ENCODE measurements at places on chromosomes 11 and 22.

GRCh38 chr11:8063324-8063723, 17.7 kb upstream of the TUB start:
- DNase-seq = no peak

- DNase-seq = no peak
Observed at GRCh38 chr11:133845413-133845812, at the start of gene SPATA19. Gene SPATA19, minus strand, starts transcription at chr11:133845513. Its CDS starts 67 bp downstream, at chr11:133845446.

- no peak for DNase-seq
Observed at GRCh38 chr11:83537131-83537610, 251.0 kb upstream of the CCDC90B start.

DNA sequence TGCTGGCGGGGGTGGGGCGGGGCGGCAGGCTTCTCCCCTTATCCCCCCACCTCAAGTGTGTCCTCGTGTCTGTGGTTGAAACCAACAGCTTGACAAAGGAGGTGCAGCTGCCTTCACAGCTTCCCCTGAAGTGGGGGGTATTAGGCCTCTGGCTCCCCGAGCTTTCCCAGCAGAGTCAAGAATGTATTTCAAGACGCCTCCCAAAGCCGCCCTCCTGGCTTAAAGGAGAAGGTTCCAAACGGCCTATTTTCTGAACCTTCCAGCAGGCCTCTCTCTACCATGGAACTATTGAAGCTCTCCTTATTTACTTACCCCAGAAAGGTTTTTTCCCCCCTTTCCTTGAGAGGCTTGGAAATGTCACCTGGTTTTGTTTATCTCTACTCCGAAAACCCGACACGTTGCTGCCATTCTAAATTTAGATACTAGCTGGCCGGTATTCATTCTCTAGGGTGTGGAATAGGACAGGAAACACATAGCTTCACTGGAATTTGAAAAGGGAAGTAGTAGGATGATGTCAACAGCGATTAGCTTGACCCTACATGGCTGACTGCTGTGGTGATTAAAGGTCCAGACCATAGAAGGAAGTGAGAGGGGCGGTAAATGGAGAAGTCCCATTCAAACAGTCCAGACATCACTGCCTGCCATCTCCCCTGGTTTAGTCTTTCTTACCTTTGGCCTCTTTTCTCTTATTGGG, 671 bp upstream of the PICALM start:
- DNase-seq = no peak

GRCh38 chr22:47990481-47990880, 1228.0 kb downstream of the TBC1D22A start:
- DNase-seq = no peak

DNA sequence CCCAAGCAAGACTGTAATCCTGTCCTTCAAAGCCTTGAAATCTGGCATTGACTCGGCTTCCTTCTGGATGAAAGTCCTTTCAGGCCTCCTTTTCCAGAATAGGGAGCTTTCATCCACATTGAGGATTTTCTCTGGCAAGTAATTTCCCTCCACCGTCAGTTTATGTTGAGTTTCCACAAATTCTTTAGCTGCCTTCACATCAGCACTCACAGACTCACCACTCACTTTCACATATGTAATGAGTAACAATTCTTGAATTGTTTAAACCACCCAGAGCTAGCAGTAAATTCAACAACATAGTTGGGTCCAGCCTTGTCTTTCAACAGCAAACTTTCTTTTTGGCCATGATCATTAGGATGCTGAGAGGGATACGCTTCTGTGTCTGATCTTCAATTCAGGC, 84.3 kb upstream of the PRDM11 start:
- DNase-seq = no peak

- no peak for DNase-seq
Observed at GRCh38 chr11:59601788-59602187, 13.8 kb downstream of the OSBP start.

DNA sequence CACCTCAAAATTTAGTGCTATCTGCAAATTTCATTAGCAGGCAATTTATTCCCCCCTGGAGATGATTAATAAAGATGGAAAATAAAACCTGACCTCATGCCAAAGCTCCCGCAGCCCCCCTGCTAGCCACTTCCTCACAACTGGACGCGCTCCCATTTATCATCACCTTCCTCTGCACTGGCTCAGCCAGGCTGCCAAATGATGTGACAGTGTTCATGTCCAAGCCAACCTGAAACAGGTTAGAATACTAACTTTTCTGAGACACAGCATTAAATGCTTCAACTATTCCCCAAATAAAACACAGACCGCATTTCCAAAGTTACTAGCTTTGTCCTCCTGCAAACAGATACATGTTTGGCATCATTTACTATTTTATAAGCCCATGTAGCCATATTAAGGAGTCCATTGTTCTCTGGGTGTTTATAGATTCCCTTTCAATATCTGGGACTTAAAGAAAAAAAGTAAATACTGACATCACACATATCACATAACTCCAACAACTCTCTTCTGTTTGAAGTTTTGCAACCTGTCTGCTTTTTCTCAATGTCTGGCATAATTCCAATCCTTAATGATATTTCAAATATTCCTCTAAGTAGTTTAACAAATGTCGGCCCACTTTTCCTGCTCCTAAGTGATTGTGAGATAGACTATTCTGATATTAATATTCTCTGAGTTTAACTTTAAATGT, 829.7 kb upstream of the FAT3 start:
- DNase-seq = no peak

Data from activated T-cell treated with anti-CD3 and anti-CD28 coated beads for 1 hour (primary cell).